Activated B cell treated with CpG ODN at 0.5 μM for 24 hours (primary cell): ENCODE measurements at places on chromosomes 7 and 10. TPM values are rescaled to one million over a fixed set of nuclear protein-coding genes. Genes with fewer than 3 reads are reported as not detected.

TDRD1 gene
- 0.33 and 0.59 TPM in 2 replicates for total RNA-seq

MEOX2 gene
- total RNA-seq, result not detected in 2 replicates

ZNF212 gene
- 17.0 and 21.0 TPM in 2 replicates for total RNA-seq

GTF2I gene
- 266 and 299 TPM in 2 replicates for total RNA-seq

TMEM236 gene
- 0.09 and 0.10 TPM in 2 replicates for total RNA-seq

PIK3CG gene
- total RNA-seq, result 62.0 and 63.6 TPM in 2 replicates

EXOC6 gene
- total RNA-seq, result 15.3 and 17.3 TPM in 2 replicates
